Spinal cord (tissue), 10 donors: ENCODE measurements at places on chromosomes 5 and 9. TPM values are rescaled to one million over a fixed set of nuclear protein-coding genes. Genes with fewer than 3 reads are reported as not detected.

DNA sequence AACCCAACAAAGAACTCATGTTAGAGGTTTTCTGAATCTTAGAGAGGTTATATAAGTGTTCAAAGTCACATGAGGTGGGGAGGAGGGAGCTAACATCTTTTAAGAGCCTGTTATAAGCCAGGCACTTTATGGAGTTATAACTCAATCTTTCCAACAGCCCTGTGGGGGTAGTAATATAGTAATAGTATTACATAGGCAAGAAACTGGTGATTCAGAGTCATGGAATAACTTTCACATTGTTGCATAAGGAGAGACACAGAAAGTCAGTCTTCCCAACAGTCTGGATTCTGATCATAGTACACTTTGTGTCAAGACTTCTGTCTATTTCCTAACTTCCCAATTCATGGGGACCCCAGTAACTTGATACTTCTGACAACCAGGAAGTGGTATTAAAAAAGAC, 89.2 kb downstream of the ACER2 start:
- DNase-seq, result no peak

GRCh38 chr9:70020991-70021571, 22.6 kb upstream of the MAMDC2 start:
- DNase-seq, result peak; percentile 92

- DNase-seq, result no peak
Observed at GRCh38 chr5:154406231-154406630, 39.6 kb upstream of the SAP30L start.

DNA sequence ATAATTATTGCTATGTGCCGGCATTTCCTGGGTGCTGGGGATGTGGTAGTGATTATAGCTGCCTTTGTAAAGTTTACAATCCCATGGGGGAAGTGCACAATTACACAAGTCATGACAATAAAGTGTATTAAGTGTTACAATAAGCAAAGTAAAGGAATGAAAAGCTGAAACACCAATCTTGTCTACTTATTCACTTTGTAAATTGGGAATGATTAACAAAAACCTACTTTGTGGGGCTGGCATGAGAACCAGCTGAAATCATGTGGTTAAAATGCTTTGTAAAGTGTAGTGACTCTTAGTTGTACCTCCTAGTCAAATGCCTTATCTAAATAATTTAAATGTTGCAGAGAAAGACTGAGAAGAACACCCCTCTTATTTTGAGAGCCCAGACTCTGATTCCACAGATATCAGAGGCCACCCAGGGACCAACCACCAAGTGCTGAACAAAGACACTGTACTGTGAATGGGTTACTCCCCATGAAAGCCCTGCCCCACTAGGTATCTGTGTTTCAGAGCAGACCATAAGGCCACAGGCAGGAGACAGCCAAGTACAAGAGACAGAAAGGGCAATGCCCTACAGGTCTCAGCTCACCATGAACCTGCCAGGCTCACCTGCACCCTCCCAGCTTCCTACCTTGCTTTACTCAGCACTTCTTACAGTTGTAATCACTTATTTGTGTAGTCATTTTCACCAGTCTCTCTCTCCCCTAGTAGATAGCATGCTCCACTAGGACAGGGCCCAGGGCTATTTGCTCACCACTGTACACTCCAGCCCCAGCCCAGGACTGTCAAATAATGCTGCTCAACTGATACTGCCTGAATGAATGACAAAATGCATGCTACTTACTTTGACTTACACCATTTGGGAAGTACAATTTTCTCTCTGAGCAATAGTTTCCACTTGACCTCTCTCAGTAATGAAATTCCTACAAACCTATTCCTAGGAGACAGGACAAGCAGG, 101.6 kb upstream of the APC start:
- no peak for DNase-seq

The IFNA13 gene
- not detected for total RNA-seq
